ENCODE measurements at places on chromosomes 16 and 17.

- no peak for DNase-seq
Measured at GRCh38 chr16:57730771-57731730, 4.5 kb upstream of the KATNB1 start.

- DNase-seq = no peak
Measured at GRCh38 chr17:42893359-42893758, 7.2 kb upstream of the G6PC1 start.

DNA sequence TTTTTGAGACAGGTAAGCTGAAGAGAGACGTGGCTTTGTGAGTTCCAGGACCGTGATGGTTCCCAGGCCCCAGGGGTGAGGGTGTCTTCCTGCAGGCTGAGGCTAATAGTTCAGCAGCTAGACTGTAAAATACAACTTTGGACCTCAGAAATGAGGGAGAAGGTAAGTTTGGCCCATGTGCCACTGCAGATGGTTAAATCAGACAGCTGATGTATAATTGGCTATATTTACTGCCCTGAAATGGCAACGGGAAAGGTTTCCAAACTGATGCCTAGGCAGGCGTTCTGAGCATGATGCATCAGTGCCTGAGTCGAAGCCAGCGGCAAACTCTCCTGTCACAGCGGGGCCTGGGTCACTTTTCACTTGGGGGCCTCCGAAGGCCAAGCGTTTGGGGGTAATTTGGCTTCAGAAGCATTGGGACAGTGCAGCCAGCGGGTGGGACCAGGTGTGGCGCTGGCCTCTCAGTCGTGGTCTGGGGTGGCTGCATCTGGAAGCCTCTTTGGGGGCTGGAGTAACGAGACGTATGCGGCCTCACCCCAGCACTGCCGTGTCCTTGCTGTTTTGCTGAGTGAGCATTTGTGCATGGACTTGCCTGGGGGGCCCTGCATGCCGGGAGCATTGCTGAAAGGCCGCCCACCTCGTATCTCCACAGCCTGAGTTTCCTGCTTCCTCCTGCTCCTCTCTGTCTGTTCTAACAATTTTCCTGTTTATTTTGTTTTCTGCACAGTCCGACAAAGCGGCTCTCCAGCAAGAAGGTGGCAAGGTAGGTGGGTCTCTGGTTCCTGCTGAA is 31.2 kb upstream of the CAPN15 start:
- no peak for DNase-seq

DNA sequence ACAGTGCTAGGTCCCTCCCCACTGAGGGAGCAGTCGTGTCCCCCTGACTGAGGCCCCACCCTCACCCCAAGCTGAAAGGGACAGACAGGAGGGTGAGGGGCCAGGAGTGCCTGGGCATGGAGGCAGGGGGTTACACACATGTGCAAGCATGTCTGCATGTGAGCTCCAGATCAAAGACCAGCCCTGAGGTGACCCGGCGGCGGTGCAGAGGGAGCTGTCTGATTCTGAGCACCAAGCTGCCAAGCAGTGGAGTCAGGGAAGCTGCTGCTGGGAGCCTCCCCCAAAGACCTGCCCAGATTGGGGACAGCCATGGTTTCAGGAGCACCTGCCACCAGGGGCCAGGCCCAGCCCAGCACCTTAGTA is 5.5 kb downstream of the DLX3 start:
- DNase-seq = no peak

- DNase-seq = no peak
Measured at GRCh38 chr16:17759451-17760390, 289.0 kb upstream of the XYLT1 start.

DNA sequence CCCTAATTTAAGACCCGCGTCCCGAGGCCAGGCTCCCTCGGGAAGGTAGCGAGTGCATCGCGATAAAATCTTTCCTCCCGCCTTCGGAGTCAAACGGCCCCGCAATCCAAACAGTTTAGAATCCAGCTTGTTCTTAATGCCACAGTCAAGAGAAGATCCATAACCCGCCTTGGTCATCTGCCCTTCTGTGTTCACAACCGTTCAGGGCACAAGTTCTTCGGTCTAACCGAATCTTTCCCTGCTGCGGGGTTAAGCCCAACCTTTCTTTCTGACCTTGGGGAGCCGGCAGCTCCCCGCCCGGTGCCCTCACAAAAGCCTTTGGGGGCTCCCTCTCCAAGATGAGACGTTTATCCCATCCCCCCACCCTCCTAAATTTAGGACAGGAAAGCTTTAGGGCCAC is 30.3 kb downstream of the CPSF4L start:
- DNase-seq = no peak

DNA sequence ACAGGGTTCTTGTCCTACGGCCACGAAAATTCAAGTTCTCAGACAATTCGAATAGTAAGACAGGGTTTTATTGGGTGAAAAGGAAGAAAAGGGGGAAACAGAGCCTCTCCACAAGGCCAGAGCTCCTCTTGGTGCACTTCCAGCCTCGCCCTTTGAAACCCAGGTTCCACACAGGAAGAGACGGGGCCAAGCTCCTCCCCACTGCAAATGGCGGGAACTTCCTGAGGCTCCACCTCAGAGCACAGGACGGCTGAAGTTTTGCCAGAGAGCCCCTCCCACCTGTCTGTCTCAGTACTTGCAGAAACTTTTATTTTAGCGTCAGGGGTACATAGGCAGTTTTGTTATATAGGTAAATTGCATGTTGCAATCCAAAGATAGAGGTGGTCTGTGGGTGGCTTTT is 165.7 kb upstream of the CDH8 start:
- no peak for DNase-seq

DNA sequence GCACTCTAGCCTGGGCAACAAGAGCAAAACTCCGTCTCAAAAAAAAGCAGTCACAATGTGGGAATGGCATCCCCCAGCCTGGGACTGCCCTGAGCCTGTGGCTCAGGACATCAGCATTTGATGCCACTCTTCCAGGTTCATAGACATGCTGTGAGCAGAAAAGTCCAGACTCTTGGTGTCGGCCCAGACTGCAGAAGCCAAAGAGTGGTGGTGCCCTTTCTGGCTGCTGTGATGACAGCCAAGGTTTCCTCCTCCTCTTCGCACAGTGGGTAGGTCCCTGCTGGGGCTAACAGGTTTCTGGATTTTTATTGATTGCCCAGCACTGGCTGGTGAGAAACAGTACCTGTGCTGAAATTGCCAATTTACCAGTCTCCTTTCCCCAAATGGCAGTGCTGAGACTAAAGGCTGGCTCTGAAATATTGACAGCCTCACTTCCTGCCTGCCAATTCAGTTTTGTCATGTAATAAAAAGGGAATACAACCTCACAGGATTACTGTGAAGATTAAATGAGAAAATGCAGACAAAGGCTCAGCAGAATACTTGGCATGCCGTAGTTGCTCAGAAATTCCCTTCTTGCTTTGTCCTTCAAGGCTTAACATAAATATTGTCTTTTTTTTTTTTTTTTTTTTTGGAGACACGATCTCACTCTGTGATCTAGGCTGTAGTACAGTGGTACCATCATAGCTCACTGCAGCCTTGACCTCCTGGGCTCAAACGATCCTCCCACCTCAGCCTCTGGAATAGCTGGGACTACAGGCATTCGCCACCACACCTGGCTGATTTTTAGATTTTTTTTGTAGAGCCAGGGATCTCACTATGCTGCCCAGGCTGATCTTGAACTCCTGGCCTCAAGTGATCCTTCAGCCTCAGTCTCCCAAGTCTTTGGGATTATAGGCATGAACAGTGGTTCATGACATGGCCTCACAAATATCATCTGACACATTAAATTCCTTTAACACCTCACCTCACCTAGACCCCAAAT is 15.5 kb upstream of the UBE2G1 start:
- DNase-seq = no peak

DNA sequence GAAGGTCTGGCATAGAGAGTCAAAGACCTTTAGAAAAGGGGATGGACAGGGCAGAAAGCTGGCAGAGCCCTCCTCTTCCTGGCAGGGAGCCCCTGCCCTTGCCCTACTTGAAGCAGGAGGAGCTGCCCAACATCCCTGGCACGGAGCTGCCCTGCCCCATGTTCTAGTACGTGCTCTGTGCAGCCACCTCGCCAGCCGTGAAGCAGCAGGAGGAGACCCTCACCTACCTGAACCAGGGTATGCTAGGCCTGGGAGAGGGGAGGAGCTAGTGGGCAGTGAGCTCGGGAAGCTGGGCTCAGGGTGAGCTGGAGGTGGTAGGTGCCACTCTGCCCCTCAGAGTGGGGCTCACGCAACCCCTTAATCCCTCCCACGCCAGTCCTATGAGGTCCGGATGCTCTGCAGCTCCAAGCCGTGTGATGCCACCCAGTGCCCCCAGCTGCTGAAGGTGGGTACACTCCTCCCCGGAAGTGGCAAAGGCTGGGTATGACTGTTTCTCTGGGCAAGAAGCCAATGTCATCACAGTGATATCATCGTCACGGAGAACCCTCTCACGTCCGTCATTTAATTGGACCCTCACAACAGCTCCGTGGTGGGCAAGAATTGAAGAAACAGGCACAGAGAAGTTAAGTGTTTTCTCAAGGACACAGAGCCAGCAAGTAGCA is 12.7 kb upstream of the STAC2 start:
- no peak for DNase-seq

- no peak for DNase-seq
Measured at GRCh38 chr17:80750263-80750662, 205.6 kb downstream of the RPTOR start.

GRCh38 chr16:29662729-29663015 is 375 bp upstream of the SPN start:
- DNase-seq = no peak

DNA sequence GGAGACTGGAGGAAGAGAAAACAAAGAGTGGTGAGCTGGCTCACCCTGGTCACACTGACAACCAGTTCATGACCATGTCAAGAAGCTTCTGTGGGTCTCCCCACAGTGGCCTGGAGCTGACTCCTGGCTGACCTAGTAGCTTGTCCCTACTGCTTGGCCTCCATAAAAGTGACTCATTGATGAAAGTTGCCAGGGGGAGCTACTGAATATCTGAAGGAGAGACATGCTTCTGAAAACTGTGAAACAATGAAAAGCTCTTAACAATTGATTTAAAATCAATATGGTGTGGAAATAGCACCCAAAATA is 22.0 kb downstream of the SMPD3 start:
- no peak for DNase-seq

DNA sequence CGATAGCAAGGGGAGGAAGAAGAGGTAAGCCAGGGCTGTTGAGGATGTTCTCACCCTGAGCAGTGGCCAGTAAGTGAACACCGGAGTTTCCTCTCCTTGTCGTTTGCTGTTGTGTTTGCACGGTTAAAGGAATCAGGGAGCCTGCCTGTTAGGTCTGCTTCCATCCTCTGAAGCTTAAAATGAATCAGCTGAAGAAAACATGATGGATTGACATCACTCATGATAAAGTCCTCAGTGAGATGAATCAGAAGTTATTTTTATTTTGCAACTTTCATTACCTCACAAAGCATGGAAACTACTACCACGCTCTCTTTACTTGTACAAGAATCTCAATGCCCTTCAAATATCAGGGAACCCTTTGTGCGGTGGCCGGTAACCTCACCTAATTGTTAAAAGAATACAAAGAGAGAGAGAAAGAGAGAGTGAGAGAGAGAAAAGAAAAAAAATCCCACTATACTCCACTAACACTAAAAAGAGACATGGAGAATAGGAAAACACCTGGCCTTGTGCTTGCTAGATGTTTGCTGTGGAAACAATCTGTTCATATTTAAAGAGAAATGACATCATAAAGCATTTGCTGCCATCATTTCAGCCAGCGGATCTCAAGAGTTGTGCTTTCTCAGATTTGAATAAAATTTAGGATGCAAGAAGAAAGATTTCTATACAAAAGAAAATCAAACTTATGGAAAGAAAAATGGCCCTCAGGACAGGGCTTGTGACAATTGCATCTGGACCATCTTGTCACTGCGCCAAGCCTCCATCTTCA is 441.6 kb upstream of the SALL1 start:
- DNase-seq = no peak

- no peak for DNase-seq
Measured at GRCh38 chr16:8194794-8195193, 395.5 kb downstream of the TMEM114 start.

DNA sequence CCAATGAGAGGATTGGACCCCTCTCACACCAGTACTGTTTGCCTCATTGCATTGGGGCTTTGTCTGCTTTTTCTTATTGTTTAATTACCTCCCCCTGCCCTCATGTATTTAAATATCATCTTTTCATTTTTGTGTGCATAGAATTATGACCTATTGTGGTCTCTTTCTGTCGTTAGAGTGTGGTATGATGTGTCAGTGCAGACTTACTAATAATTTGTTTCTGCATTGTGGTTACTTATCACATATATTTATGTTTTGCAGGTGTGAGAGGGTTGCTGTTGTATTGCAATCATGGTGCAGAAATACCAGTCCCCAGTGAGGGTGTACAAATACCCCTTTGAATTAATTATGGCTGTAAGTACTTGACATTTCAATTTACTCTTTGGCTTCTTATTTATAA is 2.5 kb downstream of the SEC14L1 start:
- DNase-seq = no peak

DNA sequence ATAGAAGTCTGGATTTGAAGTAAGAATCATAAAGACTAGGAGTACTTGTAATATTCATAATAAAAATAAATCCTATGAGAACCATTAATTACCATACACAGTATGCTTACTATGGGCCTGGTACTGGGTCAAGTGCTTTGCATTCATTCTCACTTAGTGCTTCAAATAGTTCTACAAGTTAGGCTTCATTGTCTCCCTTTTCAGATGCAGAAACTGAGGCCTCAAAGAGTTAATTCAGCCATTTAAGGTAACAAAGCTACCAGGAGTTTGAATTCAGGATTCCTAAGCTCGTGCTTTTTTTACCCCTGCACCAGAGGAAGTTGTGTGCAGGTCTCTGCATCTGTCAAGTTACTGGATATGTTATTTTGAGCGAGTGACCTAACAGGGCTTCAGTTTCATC is 1098.4 kb upstream of the EEF2KMT start:
- no peak for DNase-seq

DNA sequence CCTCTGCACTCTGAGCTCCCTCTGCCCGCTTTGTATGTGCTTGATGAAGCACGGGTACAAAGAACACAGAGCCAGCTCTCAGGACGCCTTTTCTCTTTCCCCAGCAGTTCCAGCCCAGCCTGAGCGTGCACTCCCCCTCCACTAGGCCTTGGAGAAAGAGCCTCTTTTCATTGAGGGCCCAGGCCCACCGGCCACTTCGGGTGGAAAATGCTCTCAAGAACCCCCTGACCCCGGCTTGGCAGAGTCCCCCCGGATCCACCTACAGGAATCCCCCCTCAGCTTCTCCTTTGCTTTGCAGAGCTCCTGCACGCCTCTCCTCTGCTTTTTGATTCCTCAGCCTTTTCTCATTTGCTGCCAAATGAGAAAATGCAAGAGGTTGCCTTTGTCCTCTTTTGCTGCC is 30.2 kb downstream of the MRC2 start:
- DNase-seq = no peak

DNA sequence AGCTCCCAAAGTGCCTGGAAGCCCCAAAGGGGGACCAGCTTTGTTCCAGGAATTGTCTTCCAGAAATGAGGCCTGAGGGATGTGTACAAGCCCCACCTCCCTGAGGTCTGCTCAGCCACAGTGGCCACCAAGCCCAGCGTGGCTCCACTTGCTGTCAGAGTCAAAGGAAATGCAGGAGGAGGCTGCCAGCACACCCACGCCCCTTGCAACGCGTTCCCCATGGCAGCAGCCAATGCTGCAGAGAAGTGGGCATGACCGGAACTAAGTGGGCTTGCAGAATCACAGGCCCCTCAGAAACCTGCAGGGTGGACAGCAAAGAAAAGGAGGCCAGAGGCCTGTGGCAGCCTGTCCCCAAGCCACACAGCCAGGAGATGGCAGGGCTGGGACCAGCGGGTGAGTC is 320.8 kb downstream of the FOXL1 start:
- DNase-seq = no peak

- no peak for DNase-seq
Measured at GRCh38 chr17:47368262-47368661, 44.5 kb downstream of the EFCAB13 start.
